ENCODE measurements at places on chromosomes 6 and 20.

- DNase-seq = no peak
Measured at GRCh38 chr6:63975699-63976098, 340.1 kb downstream of the PHF3 start.

- DNase-seq = no peak
Measured at GRCh38 chr6:6927521-6928361, 180.0 kb upstream of the RREB1 start.

- DNase-seq = no peak
Measured at GRCh38 chr20:24403406-24403805, 66.0 kb upstream of the SYNDIG1 start.

GRCh38 chr20:19427913-19428312, 215.5 kb downstream of the SLC24A3 start:
- DNase-seq = no peak

DNA sequence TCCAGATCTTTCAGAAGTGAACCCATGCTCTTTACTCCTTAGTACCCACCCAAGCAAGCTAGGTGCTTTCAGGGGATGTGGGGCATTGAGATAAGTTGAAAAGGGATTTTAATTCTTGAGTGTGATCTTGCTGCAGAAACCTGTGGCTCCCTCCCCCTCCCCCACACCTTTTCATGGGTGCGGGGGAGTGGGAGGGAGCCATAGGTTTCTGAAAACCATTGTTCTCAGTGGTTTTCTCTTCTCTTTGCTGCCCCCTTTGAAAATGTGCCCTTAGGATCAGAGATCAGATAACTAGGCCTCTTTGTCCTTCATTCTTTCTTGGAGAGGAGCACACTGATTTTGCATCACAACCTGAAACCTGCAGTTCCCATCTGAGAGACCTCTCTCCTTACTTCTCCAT, 2.4 kb downstream of the PCSK2 start:
- DNase-seq = no peak

DNA sequence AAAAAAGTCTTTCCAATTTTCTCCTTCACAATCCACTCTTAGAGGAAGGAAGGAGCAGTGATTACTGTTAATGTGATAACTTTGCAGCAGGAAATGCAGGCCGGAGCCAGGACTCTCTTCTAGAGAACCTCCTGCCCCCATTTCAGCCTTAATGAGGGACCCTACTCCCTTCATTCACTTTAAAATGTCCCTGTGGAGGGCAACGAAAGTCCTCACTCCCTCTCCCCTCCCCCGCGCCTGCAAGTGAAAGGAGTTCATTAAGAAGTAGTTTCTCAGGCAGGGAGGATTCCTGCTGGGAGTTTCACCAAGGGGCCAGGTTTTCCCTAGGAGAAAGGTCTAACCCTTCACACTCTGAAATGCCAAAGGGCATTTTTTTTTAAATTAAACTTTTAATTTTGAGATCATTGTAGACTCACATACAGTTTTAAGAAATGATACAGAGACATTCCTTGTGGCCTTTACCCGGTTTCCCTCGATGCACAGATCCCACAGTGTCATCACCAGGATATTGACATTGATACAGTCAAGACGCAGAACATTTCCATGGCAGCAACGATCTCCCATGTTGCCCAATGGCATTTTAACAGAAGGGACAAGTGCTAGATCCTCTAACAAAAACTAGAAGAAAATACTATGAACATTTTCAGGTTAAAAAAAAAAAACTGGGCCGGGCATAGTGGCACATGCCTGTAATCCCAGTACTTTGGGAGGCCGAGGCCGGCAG, 6.8 kb upstream of the COMMD7 start:
- DNase-seq = no peak

DNA sequence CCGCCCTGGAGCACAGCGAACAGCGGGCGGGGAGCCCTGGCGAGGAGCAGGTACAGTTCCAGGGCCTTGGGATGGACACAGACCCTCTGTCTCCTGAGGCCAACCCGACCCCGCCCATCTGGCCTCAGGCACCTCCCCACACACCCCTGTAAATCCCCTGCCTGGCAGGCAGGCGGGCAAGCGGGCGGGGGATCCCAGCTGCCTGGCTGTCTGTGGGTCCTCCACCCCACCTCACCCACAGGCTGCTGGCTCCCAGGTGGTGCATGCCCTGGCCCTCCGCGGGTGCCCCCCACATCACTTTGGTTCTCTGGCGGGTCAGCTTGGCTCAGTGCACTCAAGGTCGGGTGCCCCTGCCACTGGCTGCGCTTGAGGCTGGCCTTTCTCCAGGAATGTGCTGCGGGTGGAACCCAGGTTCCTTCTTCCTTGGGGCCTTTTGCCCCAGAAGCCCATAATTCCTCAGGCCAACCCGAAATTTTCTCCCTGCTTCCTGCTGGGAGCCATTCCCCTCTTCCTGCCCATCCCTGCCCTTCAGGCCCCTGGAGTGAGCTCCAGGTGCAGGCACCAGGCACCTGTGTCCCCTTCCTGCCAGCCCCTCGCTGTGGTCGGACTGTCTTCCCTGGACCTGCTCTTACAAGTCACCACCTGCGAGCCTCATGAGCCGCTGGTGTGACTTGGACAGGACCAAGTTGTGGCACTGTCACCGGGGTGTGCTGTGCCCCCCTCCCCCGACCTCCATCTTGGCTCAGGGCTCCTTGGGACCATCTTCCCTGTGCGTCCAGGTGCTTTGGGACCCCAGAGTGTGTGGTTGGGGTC, 5.3 kb upstream of the TNFRSF6B start:
- DNase-seq = no peak

GRCh38 chr6:35343092-35343834, 905 bp downstream of the PPARD start:
- DNase-seq = no peak

DNA sequence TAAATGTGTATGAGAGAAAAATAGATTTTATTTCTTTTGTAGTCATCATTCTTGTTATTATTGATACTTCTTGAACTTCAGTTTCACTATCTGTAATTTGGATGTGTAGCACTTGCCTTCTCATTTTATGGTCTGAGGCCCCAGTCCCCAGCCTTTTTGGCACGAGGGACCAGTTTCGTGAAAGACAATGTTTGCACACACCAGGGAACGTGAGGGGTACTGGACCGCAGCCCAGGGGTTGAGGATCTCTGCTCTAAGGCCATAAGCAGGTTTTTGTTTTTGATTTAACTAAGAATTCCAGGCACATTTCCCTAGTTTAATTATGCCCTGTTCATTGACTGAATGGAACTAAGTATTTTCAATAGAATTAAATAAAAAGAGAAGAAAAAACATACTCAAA, 261.5 kb downstream of the BMP2 start:
- no peak for DNase-seq

DNA sequence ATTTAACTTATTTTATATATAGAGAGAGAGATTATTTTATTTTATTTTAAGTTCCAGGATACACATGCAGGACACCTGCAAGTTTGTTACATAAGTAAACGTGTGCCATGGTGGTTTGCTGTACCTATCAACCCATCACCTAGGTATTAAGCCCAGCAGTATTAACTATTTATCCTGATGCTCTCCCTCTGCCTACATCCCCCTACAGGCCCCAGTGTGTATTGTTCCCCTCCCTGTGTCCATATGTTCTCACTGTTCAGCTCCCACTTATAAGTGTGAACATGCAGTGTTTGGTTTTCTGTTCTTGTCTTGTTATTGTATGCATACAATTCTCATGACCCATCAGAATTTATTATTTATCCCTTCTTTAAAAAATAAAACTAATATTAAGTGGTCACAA, 34.6 kb downstream of the FKBP1C start:
- no peak for DNase-seq

GRCh38 chr6:14393910-14394309, 276.3 kb downstream of the CD83 start:
- DNase-seq = no peak
